ENCODE measurements at places on chromosomes 16 and 17.
A peak's percentile ranks its signal among the peaks of the same experiment; 100 is the strongest.

- DNase-seq = no peak
Observed at GRCh38 chr16:71648162-71648561, 22.2 kb downstream of the MARVELD3 start.

DNA sequence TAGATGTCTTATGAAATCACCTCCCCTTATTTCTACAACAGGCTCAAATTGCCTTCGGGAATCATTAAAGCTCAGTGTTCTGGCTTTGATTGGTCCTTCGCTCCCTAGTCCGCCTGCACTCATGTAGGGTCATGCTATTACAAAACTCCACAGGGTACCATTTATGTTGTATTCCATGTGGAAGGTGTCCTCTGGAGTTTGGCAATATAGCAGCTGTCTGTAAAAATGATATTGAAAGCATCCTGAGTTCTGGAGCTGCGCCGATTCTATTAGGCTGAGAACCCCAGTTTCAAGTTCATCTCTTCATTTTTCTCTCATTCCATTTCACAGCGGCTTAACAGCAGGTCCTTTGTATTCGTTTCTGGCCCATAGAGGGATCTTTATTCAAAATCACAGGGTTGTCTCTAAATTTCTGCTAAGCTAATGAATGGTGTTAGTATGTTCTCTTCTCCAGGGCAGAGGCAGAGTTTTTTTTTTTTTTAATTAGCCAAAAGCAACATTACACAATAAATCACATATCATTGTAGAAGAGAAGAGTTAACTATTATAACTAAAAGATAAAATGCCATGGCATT, 71.9 kb upstream of the TEKT1 start:
- DNase-seq = no peak

DNA sequence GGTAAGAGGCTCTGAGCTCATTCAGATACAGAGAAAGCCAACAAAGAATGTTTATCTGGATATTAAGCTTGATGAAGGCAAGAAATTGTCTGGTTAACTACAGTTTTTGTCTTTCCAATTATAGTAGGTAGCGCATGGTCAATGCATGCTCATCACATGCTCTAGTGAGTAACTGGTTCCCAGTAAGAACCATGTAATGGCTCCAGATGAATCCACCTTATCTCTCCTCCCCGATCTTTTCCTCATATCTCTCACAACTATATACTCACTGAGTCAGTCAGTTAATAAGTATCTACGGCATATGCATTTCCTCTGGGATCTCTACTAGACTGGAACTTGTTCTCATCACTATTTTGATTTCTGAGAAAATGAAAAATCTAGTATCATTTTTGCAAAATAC, 340.7 kb upstream of the DYNLRB2 start:
- no peak for DNase-seq

GRCh38 chr16:47958726-47959125, 197.1 kb downstream of the ABCC12 start:
- no peak for DNase-seq

GRCh38 chr16:4180511-4180910, 61.4 kb downstream of the SRL start:
- no peak for DNase-seq

DNA sequence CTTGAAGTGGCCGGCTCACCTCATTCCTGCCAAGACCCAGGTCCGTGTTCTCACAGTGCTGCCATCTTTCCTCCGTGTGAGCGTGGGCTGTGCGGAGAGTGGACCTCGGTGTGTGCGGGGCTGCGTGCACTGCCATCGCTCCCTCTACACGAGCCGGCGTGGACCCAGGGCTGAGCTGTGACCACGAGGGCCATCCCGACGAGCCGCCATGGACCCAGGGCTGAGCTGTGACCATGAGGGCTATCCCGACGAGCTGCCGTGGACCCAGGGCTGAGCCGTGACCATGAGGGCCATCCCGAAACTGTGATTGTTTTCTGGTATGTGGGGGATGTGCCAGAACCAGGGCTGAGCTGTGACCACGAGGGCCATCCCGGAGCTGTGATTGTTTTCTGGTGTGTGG, 8.9 kb upstream of the MVD start:
- no peak for DNase-seq

GRCh38 chr17:8015957-8016631, 13.7 kb downstream of the GUCY2D start:
- DNase-seq = no peak

GRCh38 chr16:2511128-2511800, 2.5 kb upstream of the ATP6V0C start:
- no peak for DNase-seq

GRCh38 chr17:76241204-76241538, 878 bp upstream of the RNF157 start:
- no peak for DNase-seq

- no peak for DNase-seq
Observed at GRCh38 chr17:37301288-37301687, 74.5 kb upstream of the C17orf78 start.

DNA sequence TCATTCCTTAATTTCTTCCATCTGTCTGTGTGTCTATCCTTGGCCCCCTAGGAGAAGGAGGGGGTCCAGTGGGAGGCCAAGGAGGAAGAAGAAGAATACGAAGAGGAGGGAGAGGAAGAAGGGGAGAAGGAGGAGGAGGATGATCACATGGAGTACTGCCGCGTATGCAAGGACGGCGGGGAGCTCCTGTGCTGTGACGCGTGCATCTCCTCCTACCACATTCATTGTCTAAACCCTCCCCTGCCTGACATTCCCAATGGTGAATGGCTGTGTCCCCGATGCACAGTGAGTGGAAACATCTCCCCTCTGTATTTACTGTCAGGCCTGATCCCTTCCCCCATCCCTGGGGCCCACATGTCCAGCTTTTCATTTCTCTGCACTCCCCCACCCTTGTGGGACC, 6.3 kb downstream of the CHD3 start:
- no peak for DNase-seq

DNA sequence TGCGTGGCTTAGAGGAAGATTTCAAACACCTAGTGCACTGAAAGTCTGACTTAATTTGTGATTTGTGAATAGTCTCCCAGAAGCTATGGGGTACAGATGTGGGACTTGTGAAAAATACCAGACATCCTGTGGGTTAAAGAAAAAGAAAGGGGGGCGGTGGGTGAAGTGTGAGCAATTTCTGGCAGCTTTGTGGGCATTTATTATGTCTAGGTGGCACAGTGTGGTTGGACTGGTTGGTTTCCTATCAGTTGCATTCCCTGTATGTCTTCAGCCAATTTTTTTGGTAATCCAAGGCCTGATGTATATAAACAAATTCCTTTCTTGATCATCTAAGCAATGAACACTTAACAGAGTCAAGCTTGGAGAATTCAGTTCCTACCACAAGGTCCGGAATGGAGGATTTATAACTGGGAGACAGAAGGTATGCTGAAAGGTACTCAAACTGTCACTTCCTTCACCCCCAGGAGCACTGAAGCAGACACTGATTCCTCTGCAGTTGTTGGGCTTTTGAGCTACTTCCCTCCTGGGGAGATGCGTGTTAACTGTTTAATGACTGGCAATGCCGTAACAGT, 211.6 kb downstream of the WWOX start:
- DNase-seq = no peak

- DNase-seq = peak; percentile 63
Observed at GRCh38 chr17:55295411-55296170, 30.8 kb downstream of the HLF start.

DNA sequence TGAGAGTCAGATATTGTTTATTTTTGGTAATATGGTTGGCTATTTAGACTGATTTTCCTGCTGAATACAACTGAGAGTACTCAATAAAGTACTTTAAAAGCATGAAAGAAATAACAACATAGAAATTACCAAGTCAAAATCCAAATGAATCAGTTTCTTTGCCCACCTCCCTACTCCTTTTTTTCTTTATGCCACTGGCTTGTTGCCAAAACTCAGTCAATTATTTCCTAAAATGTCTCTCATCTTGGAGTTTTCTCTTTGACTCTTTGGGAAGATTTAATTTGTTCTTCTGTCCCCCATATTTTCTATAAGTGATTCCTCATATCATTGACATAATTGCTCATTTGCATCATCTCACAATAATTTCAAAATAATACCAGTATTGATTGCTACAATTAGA, 2.6 kb upstream of the OMG start:
- DNase-seq = no peak

DNA sequence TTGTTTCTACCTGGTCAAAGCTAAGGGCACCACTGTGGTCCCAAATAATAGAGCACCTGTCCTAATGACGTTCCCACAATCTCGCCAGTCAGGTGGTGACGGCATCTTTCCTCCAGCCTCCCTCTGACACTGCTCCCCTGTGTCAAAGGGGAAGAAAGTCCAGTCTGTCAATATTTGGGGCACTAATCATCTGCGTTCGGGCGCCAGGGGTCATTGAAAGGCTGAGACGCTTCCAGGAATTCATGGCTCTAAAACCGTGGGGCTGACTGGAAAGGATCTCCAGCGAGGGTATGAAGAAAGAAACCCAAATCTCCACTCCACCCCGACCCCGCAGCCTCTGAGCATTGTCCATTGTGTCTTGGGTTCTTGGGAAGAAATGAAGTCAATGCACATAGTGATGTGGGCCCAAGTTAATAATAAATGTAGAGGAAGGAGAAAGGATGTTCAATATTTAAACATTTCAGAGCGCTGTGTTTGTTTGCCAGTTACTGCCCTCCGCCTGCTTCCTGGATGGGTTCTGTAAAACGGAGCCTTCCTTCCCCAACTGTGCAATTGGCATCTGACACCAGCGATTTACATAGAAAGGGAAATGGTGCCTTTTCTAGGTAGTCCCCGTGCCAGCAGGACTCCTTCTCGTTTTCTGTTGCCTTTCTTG, 103.2 kb downstream of the SOCS1 start:
- DNase-seq = no peak

DNA sequence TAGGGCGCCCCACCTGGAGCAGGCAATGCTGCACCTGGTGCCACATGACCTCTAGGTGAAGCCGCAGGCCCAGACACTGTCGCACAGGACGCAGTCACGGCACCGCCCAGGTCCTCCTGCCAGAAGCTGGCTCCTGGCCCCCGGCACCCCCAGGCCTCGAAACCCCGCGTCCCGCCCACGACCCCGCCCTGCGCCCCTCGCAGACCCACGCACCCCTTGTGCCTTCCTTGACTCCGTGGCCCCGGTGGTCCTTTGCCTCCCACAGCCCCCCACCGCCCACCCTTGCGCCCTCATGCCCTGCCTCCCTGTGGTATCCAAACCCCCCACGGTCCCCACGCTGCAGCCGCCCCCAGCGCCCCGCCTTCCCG, 6.3 kb upstream of the C1QTNF8 start:
- DNase-seq = no peak

DNA sequence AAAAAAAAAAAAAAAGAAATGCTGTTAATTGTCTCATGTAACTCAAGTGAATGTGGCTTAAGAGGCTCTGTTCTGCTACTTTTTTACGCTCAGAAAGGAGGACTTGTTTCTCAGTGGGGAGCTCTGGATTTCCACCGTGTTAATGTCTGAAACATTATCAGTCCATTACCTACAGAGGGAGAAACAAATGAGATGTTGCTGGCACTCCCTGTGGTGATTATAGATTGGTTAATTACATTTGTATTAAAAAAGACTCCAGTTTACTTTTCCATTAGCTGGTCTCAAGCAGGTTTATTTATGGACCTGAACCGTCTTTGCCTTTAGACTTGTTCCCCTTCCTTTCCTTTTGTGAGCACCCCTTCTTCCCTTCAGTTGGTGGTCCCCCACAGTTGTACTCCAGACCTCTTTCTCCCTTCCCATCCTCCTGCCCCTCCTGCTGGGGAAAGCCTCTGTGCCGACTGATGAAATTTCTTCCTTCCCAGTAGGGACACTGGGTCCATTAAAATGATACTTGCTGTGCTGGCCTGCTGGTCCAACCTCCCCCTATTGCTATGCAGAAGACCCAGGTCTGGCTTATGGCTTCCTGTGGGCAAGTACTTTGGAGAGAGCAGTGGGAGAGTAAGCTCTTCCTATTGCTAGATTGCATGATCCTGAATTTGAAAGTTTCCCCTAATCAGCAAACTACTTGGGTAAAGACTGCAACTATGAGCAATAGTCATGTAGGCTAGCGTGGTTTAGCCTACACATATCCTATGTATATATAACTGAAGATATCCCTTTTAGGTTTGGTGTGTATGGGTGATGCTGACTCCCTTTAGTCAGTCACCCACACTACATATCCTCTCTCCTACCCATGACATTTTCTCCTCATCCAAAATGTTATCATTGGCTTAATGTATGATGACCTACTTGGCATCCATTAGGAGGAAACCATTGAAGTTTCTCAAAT, 8.1 kb downstream of the CDC6 start:
- no peak for DNase-seq

DNA sequence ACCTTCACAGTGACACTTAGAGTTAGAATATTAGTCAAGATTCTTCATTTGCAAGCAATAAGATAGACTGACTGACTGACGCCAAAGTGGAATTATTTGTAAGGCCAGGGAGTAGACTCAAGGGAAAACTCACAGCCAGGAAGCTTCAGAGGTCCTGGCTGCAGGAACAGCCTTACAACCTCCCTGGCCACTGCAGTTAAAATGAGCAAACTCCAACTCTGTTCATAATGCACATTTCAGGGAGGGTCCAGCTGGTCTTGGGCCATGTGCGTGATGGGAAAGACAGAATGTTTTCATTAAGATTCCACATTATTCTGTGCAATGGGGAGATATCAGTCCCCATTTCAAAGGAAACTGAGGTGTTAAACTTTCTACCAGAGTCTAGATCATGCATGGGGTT, 9.9 kb downstream of the CAPNS2 start:
- DNase-seq = no peak

DNA sequence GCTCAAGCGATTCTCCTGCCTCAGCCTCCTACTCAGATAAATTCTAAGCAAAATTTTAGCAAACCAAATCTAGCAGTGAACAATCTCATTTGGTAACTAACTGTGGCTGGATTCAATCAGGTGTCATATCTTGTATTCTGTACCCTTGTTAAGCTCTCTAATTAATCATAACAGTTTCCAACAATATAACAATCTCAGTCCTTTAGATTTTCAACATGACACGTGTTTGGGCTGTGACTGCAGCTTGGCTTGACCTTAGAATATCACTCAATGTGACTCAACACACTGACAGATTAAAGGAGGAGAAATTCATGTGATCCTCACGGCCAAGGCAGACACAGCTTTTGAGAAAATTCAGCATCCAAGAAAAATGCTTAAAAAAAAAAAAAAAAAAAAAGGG, 133.6 kb downstream of the BANP start:
- no peak for DNase-seq

- peak; percentile 86 for DNase-seq
Observed at GRCh38 chr17:43701318-43701743, 39.6 kb upstream of the MEOX1 start.

- no peak for DNase-seq
Observed at GRCh38 chr17:55068862-55069811, 100.6 kb downstream of the STXBP4 start.

- peak; percentile 72 for DNase-seq
Observed at GRCh38 chr16:78761427-78761826, 662.0 kb downstream of the WWOX start.

GRCh38 chr17:7107012-7107754, 7.4 kb downstream of the ASGR2 start:
- no peak for DNase-seq

DNA sequence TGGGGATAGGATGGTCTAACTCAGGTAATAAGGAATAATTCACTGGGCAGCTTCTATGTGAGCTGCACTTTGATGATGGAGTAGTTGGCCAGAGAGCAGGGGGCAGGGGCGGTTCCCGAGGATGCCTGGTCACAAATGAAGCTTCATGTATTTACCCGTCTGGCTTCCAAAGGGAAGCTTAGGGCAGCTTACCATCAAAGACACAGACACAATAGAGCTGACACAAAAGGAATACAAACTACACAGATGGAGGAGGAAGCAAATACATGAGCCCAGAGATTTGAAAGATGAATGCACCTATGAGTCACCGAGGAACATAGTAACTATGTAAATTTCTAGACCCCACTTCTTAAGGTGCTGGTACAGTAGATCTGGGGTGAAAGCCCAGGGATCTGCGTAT, 8.7 kb upstream of the EMP2 start:
- no peak for DNase-seq
